ENCODE measurements at places on chromosomes 3 and 15. TPM values are rescaled to one million over a fixed set of nuclear protein-coding genes. Genes with fewer than 3 reads are reported as not detected.

DNA sequence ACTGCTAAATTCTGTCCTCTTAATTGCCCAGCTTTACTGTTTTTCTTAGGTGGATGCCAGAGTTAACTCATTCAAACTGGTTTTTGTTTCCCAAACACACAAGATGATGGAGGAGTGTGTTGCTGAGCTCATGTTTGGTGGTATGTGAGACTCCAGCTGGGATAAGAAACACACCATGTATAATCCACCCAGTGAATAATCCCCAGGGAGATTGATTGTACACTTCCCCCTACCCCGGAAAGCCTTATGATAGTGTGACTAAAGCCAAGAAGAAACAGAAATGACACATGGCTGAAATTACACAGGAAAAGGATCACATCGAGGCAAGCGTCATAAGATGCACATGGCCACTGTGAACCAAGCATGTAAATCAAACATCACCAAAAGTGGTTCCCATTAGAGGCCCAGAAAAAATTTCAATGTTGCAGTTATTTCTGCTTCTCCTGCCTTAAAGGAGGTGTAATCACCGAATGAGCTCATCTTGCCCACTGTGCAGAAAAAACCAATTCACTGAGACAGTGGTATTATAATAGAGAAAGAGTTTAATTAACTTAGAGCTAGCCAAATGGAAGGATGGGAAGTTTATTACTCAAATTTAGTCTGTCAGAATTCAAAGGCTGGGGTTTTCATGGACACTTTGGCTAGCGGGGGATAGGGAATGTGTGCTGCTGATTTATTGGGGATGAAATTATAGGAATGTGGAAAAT is 56.7 kb upstream of the MAGI1 start:
- DNase-seq, result no peak

GRCh38 chr3:131608741-131609140 is 106.0 kb upstream of the MRPL3 start:
- no peak for DNase-seq

DNA sequence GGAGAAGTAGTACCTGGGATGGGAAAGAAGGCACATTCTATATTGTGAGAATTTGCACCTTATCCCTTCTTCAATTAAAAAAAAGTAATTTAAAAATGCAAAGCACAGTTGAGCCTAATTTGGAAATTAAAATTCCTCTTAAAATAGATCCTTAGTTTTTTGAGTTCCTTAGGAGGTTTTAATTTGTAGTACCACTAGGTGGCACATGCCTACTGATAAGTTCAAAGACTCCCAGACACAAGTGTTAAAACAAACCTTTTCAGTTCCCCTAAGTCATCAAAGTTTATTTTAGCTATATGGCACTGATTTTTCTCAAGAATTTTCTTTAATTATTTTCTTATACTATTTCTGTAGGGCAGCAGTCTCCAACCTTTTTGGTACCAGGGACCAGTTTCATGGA is 127.6 kb upstream of the AZI2 start:
- no peak for DNase-seq

DNA sequence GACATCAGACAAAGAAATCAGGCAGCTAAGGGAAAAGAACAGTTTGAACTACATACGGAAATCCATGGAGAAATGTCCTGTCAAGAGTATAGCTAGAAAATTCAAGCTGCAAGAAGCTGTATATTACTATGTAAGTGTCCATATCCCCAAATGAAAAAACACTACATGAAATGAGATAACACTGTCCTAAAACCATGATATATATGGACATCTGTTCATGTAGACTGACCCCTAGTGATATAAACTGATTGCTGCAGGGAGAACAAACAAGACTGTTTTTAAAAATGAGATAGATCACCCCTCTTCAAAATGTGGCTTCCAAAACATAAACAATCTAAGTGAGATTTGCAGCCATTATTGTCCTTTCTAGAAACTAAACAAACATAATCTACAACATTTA is 985.6 kb downstream of the EPHA3 start:
- DNase-seq, result no peak

DNA sequence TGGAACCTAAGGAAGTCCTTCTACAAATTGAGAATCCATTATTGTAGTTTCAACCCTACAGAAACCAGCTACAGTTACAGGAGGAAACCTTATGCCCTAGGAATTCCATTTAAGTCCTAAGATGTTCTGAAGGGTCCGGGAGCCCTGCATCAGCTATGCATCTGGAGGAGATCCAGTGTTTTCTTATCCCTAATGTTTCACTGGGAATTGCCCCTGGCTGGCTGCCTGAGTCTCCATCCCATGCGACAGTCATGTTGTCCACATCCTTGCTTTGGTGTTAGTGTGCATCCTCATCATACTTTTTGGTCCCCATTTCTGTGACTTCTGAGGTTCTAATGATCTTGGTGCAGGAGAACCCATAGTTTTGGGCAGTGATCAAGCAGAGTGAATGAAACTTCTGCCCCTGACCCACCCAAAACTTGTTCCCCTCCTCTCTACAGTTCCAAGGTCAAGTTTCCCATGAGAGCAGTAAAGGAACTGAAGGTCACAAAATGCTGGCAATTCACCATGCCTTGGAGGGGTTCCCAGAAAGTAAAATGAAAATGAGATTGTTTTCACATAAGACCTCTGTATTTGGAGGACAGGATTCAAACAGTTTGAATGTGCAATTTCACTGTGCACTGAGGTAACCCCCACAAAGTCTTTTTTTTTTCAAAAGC is 121.9 kb upstream of the PHLDB2 start:
- DNase-seq, result no peak

- DNase-seq, result no peak
Observed at GRCh38 chr3:156664011-156664830, 10.2 kb upstream of the TIPARP start.

DNA sequence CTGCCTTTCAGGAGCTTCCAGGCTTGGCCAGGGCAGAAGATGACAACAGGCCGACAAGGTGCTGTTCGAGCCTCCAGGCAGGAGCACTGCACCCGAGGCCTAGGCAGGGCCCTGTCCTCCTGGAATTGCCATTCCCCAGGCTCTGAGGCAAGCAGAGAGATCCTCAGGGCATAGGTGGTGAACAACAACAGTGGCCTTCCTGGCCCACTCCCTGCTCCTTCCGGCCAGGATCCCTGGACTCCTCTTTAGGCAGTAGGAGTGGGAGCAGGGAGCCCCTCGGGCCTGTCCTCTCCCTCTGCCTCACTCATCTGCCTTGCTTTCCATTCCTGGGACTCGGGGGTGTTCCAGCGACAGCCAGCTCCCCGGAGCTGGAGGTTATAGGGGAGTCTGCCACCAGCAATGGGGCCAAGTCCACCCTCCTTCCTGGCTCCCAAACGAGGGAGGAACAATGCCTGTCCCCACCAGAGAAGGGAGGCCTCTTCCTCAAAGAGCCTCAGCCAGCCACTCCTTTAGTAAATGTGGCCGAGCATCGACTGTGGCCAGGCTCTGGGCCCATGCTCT is 135.0 kb downstream of the NUP210 start:
- DNase-seq, result no peak

DNA sequence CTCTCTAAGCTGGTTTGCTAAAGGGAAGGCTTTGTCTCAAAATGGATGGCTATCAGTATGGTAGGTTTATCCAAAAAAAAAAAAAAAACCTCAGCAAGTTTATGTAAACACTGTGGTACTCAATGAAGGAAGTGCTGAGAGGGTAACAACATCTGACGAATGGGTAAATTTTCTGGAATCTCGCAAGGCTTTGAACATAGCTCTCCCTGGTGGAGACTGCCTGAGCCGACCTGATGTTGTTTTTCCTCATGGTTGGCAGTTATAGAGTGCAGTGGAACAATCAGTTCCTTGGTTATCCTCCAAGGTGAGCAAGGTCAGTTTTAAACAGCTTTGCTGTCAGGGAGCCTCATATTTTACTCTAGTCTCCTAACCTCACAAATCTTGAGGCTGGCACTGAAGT is 94.6 kb downstream of the ZPLD1 start:
- no peak for DNase-seq

GRCh38 chr3:180789774-180790173 is 110.5 kb upstream of the CCDC39 start:
- DNase-seq, result no peak

GRCh38 chr3:73610493-73610892 is 14.2 kb downstream of the PDZRN3 start:
- DNase-seq, result no peak

- DNase-seq, result no peak
Observed at GRCh38 chr3:161969867-161970266, 473.3 kb downstream of the OTOL1 start.

DNA sequence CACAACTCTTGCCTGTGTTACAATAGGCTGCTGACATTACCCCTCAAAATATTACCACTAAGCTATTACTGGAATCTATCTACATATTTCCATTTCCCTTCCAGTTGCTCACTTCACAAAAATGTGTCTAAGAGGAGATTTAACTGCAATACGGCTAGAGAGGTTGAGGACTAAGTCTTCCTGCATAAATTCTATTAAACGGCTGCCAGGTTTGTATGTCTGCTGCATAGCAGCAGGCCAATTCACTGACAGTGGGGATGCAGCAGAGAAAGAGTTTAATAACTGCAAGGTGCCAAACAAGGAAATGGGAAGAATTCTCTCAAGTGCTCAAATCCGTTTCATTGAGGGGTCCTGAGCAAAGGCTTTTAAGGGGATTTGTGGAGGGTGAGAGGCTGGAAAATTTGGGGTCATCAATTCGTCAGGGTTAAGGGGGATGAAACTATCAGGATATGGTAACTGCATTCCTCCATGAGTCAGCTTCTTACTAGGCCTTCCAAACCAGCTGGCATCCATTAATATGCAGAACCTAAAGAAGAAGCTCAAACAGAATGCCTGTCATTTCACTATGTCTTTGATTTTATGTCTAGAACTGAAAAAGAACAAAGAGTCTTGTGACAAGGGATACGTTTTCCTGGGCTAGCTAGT is 675.6 kb downstream of the TBL1XR1 start:
- no peak for DNase-seq

DNA sequence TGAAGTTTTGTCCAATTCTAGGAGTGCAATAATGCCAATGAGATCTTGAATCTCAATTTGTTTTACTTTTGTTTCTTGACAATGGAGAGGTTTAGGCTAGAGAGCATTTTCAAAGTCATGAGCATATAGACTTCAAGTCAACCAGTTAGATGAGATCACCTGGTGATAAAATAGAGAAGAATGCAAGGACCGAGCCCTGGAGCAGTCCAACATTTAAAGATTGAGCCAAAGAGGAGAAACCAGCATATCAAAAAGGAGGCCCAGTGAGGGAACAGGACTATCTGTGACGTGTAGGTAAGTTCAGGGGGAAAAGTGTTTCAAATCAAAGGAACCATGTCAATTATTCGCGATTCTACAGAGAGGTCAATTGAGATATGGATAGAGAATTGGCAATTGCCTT is 1.7 kb upstream of the PIAS1 start:
- DNase-seq, result no peak

- DNase-seq, result no peak
Observed at GRCh38 chr3:121739902-121740301, 9.6 kb downstream of the GOLGB1 start.

- DNase-seq, result peak; percentile 36
Observed at GRCh38 chr3:39812537-39812936, 3.1 kb downstream of the MYRIP start.

GRCh38 chr3:88712552-88712951 is 394.9 kb upstream of the EPHA3 start:
- DNase-seq, result no peak

DNA sequence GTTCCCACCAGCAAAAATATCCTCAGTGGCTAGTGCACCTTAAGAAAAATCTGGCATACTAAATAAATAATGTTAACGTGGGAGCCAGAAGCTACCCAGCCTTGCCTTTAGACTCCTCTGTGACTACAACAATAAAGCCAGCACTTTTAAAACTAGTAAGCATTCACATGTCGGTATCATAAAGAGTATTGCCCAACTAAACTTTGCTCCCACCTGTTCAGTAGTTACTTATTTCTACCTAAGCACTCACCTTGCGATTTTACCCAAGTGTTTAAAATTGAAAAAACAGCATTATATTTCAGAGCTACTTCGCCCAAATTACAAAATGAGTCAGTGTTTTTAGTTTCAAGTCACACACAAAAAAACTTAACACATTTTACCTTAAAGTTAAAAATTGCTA is 12.8 kb downstream of the ALDH1L1 start:
- no peak for DNase-seq

DNA sequence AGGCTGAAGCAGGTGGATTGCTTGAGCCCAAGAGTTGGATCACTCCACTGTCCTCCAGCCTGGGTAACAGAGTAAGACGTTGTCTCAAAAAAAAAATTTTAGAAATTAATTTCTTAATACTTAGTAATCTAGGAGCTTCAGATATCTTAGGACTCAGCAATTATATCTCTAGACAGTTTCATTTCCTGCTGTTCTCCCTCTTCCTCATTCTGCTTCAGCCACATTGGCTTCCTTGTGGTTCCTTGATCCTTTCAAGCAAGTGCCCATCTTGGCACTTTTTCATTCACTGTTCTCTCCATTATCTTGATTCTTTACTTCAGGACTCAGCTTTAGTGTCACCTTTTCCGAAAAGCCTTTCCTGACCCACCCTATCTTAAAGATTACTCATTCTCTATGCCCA is 22.5 kb downstream of the TMEM202 start:
- no peak for DNase-seq

DNA sequence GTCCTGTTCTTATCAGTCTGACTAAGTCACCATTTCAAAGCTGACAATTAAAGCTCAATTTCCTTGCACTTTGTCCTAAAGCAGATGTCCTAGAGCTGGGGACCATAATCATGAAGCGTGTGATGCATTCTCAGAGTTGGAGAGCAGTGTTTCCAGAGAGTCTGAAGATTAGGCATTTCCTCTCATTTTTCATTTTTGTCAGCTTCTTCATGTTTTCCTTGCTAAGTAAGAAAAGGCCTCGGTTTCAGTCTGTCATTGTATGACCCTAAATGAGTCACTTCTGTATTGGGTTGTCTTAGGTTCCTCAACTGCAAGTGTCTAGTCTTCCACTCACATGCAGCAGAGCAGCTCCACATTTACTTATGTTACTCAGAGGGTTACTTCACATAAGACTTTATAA is 257.2 kb upstream of the TPRG1 start:
- no peak for DNase-seq

- no peak for DNase-seq
Observed at GRCh38 chr15:35818846-35819245, 272.9 kb upstream of the DPH6 start.

The RLBP1 gene
- not detected for total RNA-seq

The SLC15A2 gene
- 5.6 TPM for total RNA-seq

The OIP5 gene
- 2.9 TPM for total RNA-seq

The PPP1R14D gene
- total RNA-seq, result 118 TPM

The ROPN1B gene
- not detected for total RNA-seq

The GOLGA8S gene
- total RNA-seq, result not detected

The GOLGA6A gene
- not detected for total RNA-seq

The CASR gene
- total RNA-seq, result 0.37 TPM

The HAUS2 gene
- 13.8 TPM for total RNA-seq

The SI gene
- total RNA-seq, result 1.6 TPM

The CCR9 gene
- total RNA-seq, result not detected

The SPATA12 gene
- not detected for total RNA-seq
